ENCODE measurements at places on chromosomes 16 and 17.

DNA sequence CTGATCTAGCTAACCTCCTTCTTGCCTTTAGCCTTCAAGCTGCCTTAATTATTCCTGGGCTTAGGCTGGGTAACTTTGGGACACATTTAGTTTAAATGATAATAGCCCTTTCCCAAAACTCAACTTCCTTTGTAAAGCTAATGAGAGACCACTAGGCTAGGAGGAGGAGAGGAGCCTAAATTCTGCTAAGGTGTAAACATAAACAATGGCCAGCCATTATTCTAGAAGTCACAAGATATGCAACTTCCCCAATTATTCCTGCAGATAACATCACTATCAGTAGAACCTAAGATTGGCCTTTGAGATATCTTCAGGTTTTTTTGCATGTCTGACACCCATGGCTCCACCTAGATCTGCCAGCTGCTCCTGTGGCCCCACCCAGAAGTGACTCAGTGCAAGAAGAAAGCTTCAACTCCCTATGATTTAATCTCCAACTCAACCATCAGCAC, 131.2 kb upstream of the FAM20A start:
- DNase-seq = no peak

DNA sequence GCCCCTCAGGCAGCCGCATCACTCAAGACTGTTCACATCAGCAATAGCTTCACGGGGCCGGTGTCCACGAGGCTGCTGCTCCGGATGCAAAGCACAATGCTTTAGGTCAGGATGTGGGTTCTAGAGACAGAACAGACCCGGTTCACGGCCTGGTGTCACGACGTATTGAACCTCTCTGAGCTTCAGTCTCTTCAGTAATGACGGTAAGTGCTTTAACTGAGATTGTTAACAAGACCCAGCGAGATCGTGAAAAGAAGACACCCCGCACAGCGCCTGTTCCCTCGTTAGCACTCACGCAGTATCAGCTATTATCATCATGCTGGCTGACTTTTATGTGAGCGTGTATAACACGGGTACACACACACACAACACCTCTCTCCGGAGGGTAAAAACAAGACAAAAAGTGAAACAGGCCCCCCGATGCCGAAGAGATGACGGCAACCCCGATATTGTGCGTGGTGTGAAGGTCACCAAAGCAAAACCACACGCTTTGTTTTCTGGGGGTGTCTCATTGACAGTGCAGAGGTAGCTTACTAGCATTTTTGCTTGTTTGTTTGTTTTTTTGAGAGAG, 21.4 kb upstream of the ABR start:
- peak; percentile 28 for DNase-seq

GRCh38 chr17:801660-802059, 19.5 kb downstream of the MRM3 start:
- DNase-seq = no peak

- DNase-seq = no peak
Observed at GRCh38 chr16:24146518-24146917, 109.6 kb upstream of the CACNG3 start.

DNA sequence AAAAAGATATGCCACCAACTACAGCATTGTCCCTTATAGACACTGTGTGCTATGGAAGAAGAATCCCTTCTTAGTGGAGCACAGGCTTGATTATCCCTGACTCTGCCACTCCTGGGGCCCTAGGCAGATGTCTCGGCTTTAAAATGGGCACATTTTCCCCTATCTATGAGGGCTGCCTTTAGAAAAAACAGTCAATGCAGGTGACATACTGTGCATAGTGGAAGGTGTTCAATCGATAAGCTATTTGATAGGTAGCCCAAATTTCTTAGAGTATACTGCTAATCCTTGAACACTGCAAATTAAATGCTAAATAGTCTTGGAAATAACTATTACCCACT, 64.4 kb downstream of the PARN start:
- DNase-seq = no peak

DNA sequence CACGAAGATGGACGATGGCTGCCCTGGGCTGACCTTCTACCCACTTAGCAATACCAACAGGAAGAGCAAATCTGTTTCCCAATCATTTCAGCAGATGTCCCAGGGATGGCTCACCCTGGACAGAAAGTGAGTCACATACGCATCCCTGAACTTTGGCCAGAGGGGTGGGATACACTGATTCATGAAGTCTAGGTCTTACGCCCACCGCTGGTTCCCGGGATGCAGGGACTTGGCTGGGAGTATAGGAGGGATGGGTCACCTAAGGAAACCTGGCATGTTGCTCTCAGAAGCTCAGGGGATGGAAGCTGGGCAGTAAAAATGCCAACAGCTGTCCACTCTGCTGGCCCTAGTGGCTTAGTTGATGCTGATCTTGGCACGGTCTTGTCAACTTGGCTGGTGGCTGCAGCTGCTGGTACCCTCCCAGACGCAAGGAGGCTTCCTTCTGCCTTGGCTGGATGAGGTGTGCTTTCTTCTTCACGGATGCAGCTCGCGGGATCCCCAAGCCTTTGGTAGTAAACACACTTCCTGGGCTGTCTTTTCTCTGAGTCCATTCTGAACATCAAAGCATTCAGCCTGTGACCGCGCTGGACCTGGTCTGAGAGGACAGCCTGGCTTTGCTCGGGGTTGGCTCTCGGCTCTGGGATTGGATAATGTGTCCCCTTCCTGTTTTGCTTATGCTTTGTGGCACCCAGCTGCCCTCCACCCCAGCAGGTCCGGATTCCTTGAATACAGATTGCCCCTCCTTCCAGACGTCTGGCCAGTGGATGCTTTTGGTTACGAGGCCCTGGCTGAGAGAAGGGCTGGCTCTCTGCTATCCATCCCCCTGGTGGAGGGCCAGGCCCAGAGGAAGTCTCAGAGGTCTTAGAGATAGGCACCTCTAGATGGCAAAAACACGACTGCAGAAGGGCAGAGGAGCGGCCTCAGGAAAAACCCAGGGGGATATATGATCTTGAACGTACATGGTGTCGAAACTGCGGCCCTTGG, 71.5 kb downstream of the RAP1GAP2 start:
- DNase-seq = no peak

DNA sequence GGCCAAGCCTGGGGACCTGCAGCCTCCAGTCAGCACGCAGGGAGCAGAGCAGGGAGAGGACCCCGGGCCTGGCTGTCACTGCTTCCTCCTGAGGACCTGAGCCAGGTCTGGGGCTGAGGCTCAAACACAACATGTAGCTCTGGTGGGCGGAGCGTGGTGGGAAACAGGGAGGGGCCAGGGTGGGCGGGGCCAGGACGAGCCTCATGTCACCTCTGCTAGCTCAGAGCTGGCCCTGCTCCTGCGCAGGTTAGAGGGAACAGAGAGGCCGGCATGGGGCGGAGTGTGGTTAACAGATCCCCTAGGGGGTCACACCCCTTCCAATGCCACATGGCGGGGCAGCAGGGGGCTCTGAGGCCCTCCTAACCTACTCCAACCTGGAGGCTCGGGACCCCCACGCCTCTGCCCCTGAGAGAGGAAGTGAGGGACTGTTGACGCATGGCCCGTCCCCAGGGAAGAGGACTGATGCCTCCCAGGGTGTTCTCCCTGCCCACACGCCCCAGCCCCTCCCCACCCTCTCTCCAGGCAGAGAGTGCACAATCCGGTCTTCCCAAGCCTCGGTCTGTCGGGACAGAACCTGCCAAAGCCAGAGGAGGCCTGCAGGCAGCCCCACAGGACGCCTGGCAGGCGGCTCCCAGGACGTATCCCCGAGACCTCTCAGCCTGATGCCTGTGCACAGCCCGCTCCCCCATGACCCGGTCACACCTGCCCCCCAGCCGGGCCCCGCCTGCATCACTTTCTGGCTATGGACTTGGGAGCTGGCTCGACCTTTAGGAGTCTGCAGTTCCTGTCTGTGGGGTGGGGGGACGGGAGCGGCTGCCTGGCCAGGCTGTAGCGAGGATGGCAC, 15.2 kb downstream of the PIEZO1 start:
- no peak for DNase-seq

DNA sequence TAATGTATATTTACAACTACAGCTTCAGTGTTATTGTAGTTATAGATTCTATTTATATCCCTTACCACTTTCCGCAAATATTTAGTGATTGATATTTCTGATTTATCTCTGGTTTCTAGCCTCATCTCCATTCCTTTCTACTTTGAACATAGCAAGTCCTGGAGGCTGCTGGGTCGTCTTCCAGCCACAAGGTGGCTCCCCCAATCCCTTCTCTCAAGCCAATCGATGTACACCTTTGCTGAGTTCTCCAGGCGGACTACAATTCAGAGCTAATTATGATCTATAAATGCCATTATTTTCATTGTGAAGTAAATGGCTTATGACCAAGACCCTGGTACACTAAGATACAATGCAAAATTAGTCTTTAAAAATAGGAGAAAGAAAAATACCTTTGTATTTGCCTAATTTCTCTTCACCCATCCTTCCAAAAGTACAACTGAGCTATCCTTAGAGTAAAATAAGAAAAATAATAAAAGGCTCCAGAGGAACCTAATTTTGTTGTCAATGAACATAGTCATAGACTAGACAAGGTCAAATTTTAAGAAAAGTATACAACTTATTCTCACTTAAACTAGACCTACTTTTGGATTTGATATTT, 122.1 kb downstream of the SKAP1 start:
- DNase-seq = peak; percentile 23

DNA sequence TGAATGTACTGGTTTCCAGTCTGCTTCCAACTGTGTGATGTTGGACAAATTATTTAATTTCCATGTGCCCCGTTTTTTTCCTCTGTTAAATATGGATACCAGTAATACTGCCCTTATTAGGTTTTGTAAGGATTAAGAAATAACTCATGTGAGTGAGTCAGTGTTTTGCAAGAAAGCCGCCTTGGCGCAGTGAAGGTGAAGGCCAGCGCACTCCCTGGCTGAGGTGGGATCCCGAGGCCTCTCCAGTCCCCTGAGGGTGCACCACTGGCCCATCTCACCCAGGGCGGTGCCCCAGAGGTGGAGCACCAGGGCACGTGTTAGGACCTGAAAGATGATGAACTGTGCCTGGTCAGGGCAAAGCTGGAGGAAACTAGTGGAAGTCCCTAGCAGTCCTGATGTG, 43.5 kb downstream of the PHKB start:
- DNase-seq = no peak

GRCh38 chr17:78844301-78845005, 3.8 kb upstream of the USP36 start:
- no peak for DNase-seq

- no peak for DNase-seq
Observed at GRCh38 chr16:12508054-12508453, 295.6 kb downstream of the CPPED1 start.

DNA sequence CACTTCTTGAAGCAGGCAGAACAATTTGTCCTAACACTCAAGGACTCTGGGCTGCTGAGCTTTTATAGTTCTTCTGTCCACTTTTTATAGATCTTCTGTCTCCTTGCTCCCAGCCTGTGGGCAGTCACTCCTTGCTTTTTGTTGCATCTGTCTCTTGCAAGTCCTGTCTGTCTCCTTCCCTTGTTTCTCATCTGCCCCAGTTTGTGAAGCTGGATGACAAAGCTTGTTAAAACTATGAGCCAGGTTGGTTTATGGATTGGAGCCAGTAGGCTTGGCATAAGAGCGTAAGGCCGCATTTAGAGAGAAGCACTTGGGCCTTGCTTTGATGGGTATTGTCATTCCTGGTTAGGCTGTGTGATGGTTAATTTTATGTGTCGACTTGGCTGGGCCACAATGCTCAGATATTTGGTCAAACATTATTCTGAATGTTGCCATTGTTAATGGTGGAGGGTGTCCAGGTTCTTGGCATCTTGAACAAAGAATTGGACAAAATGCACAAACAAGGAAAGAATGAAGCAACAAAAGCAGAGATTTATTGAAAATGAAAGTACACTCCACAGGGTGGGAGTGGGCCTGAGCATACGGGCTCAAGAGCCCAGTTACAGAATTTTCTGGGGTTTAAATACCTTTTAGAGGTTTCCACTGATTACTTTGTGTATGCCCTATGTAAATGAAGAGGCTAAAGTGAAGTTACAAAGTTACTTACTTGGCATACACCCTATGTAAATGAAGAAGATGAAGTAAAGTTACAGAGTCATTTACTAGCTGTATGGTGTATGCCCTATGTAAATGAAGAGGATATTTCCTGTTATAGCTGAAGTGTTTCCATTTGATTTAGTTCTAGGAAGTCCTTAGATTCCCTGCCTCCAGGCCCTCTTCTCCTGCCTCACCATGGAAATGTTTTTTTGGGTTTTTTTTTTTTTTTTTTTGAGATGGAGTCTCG, 8.0 kb upstream of the CPPED1 start:
- no peak for DNase-seq

DNA sequence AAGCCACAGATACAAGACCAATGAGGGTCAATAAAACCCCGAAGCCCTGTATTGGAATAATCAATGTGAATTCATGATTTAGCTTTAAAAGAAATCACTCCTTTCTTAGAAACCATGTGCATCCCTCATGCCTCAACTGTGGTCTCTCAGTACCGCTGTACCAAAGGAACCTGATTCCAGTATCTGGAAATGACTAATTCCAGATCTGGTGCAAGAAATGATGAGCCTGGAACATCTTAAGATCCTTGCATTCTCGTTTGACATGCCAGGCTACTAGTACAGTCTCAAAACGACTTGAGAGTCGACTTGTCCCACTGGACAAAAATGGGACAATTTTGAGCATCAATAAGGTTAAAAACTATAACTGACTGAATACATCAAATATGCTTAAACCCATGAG, 21.2 kb downstream of the USP31 start:
- no peak for DNase-seq

DNA sequence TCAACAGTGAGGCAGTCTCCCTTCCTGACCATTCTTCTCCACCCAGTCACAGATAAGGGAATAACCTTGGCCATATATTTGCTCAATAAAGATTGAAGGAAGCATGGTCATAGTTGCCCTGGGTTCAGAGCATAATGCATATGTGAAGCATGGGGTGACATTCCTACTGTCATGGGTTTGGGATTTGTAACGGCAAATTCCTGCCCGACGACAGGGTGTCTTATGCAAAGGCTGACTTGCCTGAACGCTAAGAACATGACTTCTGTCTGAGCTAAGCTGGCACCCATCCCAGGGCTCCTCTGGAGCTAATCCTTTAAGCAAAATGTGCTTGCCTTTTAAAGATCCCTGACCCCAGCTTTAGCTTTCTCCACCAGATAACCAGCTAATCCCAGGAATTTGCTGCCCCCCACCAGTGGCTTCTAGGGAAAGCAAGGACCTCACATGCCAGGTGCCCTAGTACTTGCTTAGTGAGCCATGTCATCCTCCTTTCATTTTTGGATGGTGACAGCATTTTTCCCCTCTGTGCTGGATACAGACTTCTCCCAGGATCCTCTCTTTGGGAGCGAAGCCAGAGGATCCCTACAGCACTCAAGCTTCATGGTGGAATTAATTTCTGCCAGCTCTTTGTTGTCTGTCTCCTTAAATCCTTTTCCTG, 11.7 kb downstream of the SLC7A6OS start:
- no peak for DNase-seq

DNA sequence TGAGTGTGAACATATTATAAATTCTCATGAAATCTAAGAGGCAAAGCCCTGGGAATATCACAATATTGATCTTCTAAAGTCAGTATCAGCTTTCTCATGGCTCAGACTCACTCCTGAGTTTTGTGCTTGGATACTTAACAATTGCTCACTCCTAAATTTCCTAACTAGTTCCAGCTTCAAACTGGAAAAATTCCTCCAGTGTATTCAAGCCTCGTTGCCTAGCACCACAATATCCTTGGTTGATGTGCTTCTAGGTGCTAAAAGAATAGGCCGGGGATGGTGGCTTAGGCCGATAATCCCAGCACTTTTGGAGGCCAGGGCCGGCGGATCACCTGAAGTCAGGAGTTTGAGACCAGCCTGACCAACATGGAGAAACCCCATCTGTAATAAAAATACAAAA, 62.5 kb downstream of the XYLT1 start:
- DNase-seq = no peak

- no peak for DNase-seq
Observed at GRCh38 chr16:71629278-71630016, 3.5 kb downstream of the MARVELD3 start.

- no peak for DNase-seq
Observed at GRCh38 chr17:73140566-73140965, 24.2 kb upstream of the SSTR2 start.
